ENCODE measurements at places on chromosomes 5 and 9.

GRCh38 chr5:139882316-139882715 is 86.7 kb downstream of the PSD2 start:
- DNase-seq = no peak

- DNase-seq = no peak
Measured at GRCh38 chr5:112686675-112687074, 51.0 kb upstream of the APC start.

DNA sequence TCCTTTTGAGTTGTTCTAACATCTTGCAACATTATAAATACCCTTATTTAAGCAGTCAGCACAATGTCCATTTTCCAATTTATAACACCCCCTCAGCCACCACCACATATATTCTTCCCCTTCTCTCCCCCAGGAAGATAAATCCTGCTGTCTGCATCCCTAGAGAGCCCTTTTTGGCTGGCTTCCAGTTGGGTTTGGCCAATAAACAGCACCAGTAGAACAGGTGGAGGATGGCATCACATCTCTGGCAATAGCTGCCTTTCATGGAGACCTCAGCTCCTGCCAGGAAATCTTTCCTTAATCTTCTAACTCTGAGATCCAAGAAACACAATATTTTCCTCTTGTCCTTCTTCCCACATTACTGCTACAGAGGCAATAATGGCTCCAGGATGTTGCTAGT is 53.7 kb downstream of the TRIM36 start:
- peak; percentile 3 for DNase-seq

GRCh38 chr9:17816431-17817027 is 237.7 kb downstream of the SH3GL2 start:
- no peak for DNase-seq

DNA sequence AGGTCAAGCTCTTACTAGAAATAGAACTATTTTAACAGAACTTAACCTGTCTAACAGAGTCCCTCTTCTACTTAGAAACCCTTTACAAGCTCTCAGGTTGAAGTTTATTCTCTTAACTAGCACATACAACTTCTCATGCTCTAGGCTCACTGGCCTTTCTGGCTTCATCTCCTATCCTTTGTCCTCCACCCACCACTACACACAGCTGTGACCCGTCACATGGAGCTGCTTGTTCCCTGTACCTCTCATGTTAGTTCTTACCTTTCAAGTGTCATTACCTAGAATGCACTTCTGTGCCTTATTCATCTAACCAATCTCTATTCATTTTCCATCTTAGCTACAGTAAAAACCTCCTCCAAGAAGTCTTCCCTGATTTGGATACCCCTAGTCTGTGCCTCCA is 89.4 kb upstream of the APC start:
- DNase-seq = no peak

- DNase-seq = no peak
Measured at GRCh38 chr5:37208883-37209797, 40.0 kb downstream of the CPLANE1 start.

DNA sequence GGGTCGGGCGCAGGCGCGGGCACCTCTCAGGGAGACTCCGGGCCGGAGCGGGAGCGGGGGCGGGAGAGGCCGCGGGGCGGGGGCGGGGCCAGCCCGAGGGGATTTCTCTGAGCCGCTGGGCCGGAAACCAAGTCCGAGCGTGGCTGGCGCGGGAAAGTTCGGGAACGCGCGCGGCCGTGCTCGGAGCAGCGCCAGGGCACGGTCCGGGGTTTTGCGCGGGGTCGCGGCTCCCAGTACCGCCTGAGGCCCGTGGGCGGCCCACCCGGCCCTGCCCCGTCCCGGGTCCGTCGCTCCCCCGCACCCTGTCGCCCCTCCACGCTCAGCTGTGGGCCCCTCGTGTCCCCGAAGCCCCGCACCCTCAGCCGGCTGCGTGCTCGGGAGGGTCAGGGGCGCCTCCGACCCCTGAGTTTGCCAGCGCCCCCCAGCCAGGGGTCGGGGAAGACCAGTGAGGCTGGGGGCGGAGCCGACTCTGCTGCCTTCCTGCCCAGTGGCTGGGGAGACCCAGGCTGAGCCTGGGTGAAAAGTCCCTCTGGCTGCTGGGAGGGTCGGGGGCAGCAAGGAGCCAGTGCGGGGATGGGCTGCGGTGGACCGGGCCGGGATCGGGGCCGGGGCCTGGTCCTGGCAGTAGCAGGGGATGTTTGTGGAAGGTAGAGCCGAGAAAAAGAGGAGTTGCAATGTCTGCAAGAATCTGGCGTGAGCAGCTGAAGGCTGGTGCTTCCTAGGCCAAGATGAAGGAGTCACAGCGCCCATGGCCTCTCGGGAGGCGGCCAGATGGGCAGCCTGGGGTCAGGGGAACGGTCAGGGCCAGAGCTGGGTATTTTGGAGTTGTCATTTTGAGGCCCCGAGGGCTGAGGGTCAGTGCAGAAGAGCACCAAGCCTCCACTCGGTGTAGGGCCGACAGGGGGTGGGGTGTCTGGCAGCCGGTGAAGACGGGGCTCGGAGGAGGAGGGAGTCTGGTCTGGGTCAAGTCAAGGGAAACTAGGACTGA is 588 bp downstream of the TRAF2 start:
- no peak for DNase-seq

DNA sequence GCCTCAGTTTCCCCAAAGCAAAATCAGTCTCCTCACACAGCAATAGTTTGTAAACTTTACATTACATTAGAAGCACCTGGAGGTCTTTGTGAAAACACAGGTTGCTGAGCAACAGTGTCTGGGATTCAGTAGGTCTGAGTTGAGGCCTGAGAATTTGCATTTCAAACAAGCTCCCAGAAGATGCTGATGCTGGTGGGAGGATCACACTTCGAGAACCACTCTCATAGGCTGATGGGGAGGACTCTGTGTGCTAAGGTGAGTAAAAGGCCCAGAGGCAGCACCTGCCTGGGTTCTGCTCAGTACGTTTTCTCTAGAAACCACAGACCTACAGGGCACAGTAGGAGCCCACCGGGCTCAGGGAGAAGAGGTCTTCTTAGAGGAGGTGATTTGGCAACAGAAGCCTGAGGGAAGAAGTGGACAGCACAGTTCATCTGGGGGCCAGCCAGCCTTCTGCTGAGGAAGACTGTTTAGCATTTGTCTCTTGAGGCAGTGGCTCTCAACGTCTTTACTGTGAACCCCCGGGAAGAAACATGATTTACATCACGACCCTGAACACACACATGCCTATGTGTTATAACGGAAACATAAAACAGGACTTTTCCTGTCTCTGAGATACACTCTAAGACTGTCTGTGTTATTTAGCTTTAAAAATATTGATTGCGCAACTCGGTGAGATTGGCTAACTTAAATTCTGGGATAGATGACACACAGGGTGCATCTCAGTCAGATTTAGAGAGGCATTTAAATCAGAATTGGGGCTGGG is 24.8 kb upstream of the DENND1A start:
- peak; percentile 55 for DNase-seq

DNA sequence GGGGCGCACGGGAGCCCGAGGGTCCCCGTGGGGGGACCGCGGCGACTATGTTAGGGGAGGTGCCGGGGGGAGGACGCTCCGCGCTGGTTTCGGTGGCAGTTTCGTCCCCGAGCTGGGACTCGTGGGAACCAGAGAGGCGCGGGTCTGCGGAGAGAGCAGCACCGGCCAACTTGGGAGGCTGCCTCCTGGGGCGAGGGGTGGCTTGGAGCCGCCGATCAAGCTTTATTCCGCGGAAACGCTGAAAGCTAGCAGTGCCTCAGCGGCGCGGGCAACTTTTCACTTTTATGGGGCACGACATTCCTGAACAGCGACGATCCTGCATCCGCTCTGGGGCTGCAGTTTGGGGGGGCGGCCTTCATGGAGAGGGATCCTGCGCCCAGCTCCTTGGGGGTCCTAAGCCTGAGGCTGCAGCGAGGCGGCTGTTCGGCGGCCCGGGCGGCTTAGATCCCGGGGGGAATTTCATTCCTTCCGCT is 369 bp downstream of the OCLN start:
- DNase-seq = no peak

DNA sequence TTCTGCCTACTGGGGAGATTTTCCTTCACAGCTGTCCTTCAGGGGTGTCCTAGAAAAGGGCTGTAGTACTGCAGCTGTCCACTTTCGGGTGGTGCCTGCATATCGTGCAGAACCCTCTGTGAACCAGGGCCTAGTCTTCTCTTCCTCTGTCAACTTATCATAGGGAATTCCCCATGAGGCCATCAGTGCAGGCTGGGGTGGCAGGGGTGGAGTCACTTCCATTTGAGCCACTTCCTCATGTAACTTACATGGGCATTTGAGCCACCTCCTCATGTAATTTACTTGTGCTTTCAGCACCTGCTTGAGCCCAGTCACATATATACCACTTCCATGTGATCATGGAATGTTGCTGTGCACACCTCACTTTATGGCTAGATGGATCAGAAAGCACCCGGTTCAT is 742.0 kb upstream of the RGMB start:
- DNase-seq = peak; percentile 16

GRCh38 chr9:19173598-19174125 is 46.4 kb upstream of the PLIN2 start:
- peak; percentile 23 for DNase-seq

DNA sequence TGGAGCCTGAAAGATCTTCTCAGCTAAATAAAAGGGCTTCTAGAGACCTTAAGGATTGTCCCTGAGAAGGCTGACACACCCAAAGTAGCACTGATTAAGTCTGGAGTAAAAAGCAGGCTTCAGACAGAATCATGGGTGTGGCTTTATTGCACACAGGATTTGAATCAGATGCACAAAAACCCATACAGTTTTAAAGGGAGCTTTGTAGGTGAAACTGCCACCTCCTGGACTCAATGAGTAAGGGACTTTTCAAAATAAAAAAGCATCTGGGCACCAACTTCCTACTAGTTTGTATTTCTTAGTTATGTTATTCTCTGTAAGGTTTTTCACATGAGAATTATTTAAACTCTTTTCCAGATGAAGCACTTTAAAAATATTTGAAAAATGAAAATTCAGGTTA is 129.4 kb downstream of the EDIL3 start:
- peak; percentile 19 for DNase-seq

DNA sequence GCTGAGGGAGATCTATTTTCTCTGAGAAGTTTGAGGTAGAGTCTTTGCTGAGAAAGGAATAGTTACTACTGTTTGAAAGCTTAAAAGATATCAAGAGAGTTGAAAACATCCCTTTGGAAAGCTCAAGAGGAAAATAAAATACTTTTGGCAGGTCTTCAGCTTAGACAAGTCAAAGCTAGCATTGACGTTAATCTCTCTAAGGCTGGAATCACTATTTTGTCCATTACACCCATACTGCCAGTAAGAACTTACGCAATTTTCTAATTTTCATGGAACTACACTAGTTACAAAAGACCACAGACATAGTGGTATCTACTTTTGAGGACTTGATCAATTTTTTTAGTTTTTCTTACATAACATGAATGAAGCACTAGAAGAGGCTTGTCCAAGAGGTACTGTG is 494.9 kb downstream of the PSAT1 start:
- no peak for DNase-seq

GRCh38 chr5:122723606-122724352 is 51.1 kb upstream of the SNX2 start:
- peak; percentile 83 for DNase-seq

GRCh38 chr5:72166070-72166979 is 59.0 kb downstream of the MAP1B start:
- no peak for DNase-seq

GRCh38 chr5:56123531-56124243 is 109.4 kb downstream of the ANKRD55 start:
- DNase-seq = peak; percentile 63

GRCh38 chr9:74935008-74935407 is 17.7 kb downstream of the C9orf40 start:
- no peak for DNase-seq

DNA sequence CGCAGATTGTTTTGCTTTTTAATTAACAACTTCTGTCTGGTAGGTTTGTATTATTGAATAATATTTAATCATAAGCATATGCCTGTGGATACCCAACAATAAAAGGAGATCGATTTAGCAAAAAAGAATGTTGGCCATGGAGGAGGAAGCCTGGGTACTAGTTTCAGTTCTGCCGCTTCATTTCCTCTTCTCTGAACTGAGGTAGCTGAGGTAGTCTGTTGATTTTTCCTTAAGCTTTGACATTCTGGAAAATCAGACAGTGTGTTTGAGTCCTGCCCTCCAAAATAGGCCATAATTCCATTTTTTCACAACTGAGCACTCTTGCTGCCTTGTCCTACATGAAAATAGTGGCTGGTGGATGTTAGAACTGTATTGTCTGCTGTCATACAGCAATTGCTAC is 6.0 kb upstream of the GPR21 start:
- DNase-seq = peak; percentile 39

GRCh38 chr5:154653418-154653763 is 101.8 kb upstream of the LARP1 start:
- DNase-seq = no peak

- DNase-seq = no peak
Measured at GRCh38 chr9:68822596-68823165, 117.6 kb downstream of the PIP5K1B start.

DNA sequence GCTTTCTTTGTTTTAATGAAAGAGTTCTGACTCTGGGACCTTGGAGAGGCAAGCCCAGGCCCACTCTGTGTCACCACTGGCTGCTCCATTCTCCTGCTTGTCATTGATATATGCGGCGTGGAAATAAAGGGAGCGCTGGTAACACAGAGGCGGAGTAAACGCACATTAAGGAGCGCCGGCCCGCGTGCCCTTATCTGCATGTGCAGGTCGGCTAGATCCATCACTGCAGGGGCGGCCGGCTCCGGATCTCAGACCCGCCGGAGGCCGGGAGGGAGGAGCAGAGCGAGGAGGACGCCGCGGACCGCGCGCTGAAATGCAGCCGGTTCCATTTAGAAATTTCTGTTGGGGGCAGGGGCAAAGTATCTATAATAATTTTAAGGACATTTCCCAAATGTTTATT is 70.8 kb downstream of the MRPL36 start:
- no peak for DNase-seq

- DNase-seq = no peak
Measured at GRCh38 chr5:173591056-173591514, 25.4 kb downstream of the BOD1 start.

DNA sequence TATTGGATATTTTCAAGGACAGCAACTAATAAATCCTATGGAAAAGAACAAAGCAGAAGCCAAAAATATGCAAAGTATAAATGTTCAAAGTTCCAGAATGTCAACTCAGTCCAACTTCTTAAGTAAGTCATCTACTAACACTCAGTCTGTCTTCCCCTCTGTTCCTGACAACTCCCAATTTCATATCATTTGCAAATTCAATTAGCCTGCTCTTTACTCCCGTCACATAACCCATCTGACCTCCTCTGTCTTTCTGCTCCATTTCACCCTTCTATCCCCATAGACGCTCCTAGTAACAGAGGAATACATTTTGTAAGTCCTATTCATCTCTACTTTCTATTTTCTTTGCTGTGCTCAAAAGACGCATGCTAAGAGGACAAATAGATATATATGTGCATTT is 659.8 kb upstream of the MEF2C start:
- DNase-seq = no peak

DNA sequence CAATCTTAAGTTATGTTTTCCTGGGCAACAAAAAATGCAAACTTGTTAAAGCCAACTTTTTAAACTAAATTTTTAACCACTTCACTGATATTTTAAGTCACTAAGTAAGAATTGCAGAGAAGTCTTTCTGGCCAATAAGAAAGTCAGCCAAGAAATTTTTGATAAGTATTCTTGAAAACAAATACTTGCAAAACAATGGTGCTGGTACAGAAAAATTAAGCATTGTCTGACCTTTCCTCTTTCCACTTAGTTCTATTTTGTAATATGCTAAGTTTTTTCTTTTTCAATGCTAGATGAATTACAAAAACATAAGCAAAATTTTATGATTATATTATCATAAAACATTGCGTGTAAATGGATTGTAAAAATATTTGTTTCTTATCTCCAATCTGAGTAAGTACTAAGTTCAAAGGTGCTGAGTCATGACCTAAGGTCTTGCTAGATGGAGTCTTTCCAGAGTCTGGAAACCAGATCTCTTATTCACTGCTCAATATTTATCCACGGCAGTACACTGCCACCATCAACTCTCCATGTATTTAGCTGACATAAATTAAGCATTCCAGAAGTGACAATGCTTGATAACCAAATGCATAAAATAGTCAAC is 139.7 kb downstream of the MEF2C start:
- DNase-seq = no peak

Data from MV-4-11 (cell line).